ENCODE measurements at places on chromosomes 12 and 14.

DNA sequence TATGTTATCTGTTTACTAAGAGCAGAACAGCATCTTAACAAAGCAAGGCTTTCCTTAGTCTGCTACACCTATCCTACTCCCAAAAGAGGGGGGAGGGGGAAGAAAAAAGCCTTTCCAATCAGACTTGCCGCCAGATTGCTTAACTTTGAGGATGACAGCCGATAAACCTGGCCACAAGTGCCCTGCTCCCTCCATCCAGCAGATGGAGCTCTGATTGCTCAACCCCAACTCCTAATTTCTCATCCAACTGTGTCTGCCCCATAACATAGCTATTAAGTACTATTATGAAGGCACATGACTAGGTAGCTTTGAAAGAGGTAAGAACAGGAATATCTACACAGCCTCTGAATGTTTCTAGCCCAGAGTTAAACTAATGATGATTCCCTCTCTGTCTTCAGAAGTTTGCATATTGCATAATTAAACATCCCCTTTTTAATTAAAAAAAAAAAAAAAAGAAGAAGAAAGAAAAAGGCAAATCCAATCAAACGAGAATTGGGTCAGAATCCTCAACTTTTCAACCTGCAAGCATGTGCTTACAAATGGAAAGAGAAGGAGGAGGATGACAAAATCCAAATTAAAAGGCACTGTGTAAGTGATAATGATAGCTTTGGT, 247.4 kb downstream of the GALC start:
- peak; percentile 2 for DNase-seq

DNA sequence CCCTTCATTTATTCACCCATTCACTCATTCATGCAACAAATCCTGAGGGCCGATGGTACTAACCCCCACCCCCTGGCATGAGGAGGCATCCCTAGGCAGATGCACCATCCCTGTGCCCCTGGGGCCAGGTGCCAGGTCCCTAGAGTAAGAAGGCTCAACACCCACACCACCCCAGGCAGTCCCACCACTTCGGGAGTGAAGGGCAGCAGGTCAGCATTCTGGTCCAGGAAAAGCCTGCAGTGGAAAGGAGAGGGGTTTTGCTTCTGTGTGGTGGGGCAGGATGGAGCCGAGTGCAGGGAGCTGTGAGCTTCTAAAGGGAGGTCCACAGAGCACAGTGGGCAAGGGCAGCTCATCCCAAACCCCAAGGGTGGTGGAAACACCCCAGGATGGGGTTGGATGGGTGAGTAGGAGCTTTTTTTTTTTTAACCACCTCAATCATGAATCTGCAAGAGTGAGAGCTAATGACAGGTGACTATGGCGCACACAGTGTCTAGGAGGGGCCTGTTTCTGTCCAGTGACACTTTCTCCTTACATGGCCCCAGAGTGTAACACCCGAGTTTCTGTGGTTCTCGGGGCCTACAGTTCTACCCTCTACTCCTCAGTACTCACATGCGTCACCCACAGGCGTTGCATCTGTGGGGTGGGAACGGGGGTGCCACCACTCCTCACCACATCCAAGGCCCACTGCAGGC, 414.3 kb downstream of the TMEM121 start:
- no peak for DNase-seq

- DNase-seq, result no peak
Observed at GRCh38 chr12:46153268-46153872, 115.5 kb downstream of the SLC38A1 start.

DNA sequence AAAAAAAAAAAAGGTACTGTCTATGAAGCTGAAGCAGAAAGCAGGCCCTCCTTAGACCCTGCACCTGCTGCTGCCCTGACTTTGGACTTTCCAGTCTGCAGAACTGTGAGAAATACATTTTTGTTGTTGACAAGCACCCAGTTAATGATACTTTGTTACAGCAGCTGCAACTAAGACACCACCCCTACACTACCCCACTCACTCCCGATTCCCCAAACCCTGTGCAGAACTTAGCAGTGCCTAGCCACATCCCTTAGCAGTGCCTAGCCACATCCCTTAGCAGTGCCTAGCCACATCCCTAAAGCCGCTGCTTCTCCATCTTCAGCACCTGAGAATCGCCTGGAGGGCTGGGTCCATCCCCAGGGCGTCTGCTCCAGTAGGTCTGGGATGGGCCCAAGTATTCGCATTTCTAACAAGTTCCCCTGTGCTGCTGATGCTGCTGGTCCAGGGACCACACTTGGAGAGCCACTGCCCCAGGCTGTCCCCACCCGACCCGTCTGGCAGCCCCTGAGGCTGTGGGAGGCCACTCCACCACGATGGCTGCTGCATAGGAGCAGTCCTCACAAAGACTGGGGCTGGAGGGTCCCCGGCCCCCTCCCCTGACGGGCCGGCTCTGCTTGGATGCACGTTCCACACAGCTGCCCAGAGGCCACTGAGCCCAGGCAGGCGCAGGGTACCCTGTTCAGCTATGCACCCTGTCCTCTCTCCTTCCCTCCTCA, 10.8 kb upstream of the PPP1R13B start:
- no peak for DNase-seq

GRCh38 chr12:125029761-125030358, 35.4 kb upstream of the AACS start:
- no peak for DNase-seq

DNA sequence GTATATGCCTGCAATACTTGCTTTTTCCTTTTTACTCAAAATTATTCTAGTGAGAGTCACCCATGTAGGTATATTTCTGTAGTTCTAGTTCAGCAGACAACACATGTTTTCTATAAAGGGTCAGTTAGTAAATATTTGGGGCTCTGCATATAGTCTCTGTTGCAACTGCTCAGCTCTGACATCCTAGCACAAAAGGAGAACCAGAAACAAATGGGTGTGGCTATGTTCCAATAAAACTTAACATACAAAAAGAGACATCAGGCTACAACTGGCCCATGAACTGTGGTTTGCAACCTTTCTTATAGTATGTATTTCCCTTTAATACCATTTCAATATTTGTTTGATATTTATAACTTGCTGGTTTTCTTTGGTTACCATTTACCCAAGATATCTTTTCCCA, 11.9 kb downstream of the NT5DC3 start:
- DNase-seq, result no peak

- DNase-seq, result no peak
Observed at GRCh38 chr12:132407451-132407961, 78.1 kb upstream of the GALNT9 start.

DNA sequence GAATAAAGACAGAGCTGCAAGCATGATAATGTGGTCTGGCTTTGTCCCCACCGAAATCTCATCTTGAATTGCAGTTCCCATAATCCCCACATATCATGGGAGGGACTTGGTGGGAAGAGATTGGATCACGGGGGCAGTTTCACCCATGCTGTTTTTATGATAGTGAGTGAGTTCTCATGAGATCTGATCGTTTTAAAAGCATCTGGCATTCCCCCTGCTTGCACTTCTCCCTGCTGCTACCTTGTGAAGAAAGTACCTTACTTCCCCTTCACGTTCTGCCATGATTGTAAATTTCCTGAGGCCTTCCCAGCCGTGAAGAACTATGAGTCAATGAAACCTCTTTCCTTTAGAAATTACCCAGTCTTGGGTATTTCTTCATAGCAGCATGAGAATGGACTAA, 158.7 kb downstream of the SLC35F4 start:
- no peak for DNase-seq

- no peak for DNase-seq
Observed at GRCh38 chr12:98106031-98106683, 409.2 kb upstream of the TMPO start.

DNA sequence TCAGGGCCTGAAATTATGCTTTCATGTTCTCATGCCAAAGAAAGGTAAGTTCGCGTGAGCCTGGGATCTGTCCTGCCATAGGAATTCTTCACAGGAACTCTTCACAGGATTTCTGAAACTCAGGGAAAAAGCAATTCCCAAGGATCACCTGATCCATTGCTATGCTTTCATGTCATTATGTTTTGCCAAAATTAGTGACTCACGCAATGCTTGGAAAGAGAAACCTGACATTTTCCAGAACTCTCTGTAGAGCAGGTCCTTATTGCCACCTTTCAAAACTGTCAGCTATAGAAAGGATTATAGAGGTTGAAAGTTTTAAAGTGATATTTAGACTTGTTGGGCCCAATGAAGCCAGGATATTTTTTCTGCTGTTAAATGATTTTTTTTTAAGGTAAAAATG, 6.3 kb upstream of the KCNJ8 start:
- DNase-seq, result no peak

- DNase-seq, result no peak
Observed at GRCh38 chr12:91104812-91105466, 6.4 kb downstream of the LUM start.

DNA sequence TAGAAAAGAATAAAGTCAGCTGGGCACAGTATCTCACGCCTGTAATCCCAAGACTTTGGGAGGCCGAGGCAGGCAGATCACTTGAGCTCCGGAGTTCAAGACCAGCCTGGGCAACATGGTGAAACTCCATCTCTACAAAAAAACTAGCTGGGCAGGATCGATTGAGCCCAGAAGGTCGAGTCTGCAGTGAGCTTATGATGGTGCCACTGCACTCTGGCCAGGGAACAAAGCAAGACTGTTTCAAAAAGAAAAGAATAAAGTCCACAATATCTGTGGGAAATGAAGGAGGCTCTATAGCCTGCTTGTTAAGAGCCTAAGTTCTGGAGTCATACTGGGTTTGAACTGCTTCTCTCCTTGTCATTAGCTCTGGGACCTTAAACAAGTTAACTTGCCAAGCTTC, 7.9 kb downstream of the MAPK1IP1L start:
- DNase-seq, result no peak

DNA sequence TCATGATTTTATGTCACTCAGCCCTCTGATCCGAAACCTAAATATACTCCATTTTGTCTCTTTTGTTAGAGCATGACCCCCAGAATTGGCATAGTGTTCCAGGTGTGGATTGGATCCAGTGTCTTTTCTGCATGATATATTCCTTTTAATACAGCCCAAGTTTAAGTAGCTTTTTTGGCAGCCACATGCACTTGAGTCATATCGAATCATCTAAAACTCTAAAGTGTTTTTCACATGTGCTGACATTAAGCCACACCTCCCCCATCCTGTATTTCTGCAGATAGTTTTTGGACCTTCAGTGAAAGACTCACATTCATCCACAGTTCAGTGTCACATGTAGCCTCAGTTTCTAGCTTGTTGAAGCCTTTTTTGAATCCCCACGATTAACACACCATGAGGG, 30.6 kb downstream of the BORCS5 start:
- DNase-seq, result no peak
